Astrocyte (in vitro differentiated cells and primary cell): ENCODE measurements at places on chromosomes 16 and 17.

- DNase-seq, result no peak
Measured at GRCh38 chr17:49910858-49911204, 58.2 kb upstream of the DLX4 start.

GRCh38 chr16:27293343-27293742, 20.4 kb upstream of the IL4R start:
- no peak for DNase-seq

GRCh38 chr17:48051283-48051682, 3.1 kb downstream of the NFE2L1 start:
- no peak for DNase-seq

DNA sequence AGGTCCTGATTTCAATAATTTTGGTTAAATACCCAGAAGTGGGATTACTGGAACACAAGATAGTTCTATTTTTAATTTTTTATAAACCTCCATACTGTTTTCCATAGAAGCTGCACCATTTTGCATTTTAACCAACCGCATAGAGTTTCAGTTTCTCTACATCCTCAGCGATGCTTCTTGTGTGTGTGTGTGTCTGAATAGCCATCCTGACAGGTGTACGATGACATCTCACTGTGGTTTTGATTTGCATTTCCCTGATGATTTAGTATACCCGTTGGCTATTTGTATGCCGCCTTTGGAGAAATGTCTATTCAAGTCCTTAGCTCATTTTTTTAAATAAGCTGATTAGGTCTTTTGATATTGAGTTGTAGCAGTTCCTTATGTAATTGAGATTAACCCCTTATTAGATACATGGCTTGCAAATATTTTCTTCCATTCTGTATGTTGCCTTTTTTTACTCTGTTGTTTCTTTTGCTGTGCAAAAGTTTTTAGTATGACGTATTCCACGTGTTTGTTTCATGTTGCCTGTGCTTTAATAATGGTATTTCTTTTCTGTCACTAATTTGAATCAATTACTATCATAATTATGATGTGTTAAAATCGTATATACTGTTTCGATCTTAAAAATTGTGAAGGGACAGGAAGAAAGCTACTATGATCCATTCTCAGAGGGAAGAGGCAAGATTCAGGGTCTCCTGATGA, 227.2 kb upstream of the MON1B start:
- no peak for DNase-seq

GRCh38 chr17:77273397-77274085, 132.8 kb downstream of the SEC14L1 start:
- no peak for DNase-seq

GRCh38 chr17:21036361-21036881, 6.4 kb downstream of the USP22 start:
- peak; percentile 34 for DNase-seq

DNA sequence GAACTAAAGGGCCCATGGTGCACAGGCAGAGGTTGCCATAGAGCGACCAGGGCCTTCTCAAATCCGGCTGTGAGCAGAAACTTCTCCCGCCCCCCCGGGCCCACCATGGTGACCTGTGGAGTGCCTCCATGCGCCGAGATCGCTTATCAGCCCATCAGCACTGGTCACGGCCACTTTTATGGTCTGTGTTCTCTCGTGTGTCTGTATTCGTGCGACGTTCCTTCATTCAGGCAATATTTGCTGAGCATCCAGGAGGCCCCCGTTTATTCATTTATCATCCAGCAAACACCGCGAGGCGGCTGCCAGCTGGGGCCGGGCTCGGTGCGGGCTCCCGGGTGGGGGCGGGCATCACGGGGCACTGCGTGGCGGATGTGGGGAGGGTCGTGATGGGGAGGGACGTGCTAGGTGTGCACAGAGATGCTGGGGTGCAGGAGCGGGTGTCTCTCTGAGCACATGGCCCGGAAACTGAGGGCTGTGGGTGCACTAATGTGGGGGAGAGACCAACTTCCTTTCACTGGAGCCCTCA, 88.0 kb upstream of the CBX4 start:
- DNase-seq, result no peak

DNA sequence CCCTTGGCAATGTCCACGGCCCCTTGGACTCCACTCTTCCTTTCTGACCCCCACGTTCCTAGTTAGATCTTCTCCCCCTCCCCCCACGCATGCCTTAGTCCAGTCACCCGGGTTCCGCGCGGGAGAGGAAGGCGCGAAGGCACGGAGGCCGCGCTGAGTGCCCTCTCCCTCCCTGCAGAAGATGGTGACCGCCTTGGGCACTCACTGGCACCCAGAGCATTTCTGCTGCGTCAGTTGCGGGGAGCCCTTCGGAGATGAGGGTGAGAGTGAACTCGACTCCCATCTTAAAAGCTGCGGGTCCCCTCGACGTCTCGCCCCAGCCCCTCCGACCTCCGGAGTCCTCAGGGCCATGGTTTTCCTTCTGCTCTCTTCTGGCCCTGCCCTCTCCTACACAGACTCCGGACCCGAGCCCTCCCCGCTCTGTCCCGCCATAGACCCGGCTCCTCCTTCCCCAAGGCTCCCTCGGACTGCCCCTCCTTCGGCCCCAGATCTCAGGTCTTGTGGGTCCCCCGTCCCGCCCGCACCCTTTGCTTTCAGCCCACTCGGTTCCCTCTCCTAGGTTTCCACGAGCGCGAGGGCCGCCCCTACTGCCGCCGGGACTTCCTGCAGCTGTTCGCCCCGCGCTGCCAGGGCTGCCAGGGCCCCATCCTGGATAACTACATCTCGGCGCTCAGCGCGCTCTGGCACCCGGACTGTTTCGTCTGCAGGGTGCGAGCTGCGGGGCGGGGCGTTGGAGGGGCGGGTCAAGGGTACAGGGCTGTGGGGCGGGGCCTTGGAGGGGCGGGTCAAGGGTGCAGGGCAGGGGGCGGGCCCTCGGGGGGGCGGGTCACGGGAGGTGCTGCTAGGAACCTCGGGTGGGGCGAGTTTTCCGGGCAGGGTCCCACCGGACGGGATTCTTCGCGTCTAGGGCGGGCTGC, 4.6 kb downstream of the TGFB1I1 start:
- no peak for DNase-seq

DNA sequence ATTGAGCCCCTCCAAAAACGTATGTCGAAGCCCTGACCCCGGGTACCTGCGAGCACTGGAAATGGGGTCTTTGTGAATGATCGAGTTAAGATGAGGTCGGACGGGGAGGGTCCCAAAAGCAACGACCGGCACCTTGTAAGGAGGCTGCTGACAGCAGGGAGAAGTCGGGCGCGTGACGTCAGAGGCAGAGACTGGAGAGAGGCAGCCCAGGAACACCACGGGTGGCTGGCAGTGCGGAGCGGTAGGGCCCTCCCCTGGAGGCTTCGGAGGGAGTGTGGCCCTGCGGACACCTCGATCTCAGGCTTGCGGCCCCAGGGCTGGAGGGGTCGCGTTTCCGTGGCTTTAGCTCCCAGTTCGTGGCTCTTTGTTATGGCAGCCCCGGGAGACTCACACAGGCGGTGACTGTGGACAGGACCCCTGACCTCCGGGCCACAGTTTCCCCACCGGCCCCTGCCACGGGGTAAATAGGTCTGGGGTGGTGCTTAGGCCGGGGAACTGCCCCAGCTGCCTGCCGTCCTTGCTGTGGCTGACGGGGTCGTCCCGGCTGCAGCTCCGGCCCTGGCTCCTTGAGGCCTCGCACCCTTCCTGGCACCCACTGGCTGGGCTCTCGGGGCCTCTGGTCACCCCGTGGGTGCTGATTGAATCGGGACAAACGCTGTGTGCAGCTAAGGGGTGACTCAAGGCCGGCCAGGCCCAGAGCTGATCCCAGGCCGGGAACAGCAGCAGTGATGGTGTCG, 10.6 kb upstream of the SSTR5 start:
- DNase-seq, result no peak

- peak; percentile 34 for DNase-seq
Measured at GRCh38 chr16:78122774-78123315, 23.4 kb downstream of the WWOX start.
